NCI-H1930 (cell line): ENCODE measurements at places on chromosomes 4 and X.
A peak's percentile ranks its signal among the peaks of the same experiment; 100 is the strongest.

DNA sequence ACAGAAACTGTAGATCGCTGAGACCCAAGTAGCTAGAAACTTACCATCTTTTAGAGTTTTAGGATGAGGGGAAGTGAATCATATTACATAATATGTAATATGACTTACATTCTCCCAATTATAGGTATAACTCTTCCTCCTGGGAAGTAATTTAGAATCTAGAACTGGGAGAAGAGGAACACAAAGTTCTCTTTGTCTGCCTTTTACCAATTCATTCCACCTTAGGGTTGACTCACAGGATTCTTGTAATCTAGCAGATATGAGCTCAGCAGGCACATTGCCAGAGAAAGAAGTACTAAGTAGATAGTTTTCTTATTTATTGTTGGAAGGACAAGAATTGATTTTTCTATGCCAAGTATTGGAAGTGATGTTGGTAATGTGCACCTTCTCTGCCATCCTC is 58.0 kb upstream of the CCSER1 start:
- no peak for DNase-seq

DNA sequence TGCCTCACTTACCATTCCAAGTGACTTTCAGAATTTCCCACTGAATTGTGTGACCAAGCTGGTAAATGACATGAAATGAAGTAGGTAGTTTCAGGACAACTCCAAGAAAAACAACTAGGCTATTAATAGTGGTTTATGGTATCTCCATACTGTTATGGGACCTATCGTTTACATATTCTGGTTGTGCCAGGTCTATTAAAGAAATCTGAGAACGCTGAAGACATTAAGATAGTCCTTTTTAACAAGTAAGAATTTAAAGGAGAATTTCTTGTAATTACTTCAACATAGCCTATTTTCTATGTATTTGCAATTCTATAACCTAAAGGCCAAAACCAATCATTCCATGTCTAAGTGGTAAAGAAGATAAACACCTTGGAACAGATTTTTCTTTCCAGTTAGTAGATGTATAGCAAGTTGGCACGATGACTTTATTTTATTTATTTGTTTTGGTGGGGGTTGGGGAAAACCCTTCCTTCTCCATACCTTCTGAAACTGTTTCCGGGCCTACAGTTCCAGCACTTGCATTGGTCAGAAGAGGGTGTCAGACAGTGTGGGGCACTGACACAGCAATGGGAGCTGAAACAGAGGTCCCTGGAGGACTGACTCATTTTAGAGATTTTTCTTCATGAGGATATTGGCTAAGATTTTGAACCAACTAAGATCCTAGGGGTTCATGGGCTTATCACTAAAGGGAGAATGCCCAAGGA is 7.6 kb upstream of the DCLK2 start:
- no peak for DNase-seq

GRCh38 chr4:183287677-183288076 is 32.4 kb downstream of the CLDN22 start:
- no peak for DNase-seq

DNA sequence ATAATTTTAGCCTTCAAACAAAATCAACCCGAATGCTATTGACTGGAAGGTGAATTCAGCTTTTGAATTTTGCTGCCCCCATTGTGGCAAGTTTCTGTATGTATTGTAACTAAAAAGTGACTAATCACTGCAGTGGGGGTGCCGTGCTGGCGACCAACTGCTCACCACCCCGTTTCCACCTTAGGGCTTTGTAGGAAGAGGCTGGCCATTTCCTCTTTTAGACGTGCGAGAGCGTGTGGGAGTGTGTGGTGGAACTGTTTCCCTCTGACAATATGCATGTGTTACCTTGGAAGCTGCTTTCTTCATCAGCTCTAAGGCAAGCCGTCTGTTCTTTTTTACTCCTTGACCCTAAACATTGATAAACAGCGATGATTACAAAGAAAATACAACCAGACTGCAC is 78.8 kb downstream of the SEL1L3 start:
- no peak for DNase-seq

- no peak for DNase-seq
These were observed 25.3 kb upstream of the SOD3 start for GRCh38 chr4:24770032-24770584.

DNA sequence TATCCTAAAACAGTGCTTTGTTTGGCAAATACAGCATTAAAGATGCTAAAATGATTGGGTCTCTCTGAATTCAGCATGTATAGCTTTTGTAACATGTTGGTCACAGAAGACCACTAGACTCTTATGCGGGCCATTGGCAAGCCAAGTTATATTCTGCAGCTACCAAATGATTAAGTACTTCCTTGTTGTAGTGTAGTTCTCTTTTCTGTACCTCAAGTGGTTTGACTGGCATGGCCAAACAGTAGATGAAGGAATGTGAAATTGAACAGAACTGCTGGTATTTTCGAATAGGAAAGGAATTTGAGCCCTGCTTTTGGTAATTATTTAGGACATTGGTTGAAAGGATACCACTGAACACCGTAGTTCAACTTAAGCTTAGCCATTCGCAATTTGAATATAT is 193.9 kb upstream of the GPC4 start:
- DNase-seq: no peak

DNA sequence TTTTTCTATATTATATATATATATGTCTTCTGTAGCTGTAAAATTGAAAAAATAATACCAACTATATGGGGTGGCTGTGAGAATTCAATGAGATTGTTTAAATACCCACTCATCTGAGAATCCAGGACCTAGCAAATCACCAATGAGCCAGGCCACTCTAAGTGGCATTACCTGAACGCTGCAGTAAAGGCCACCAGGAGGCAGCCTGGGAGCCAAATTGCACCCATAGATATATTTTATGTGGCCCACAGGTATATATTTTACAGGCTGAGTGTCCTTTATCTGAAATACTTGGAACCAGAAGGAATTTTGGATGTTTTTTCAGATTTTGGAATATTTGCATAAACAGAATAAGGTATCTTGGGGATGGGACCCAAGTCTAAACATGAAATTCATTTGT is 58.2 kb upstream of the C4orf50 start:
- DNase-seq: no peak

GRCh38 chr4:4675641-4676040 is 133.8 kb upstream of the STX18 start:
- no peak for DNase-seq

DNA sequence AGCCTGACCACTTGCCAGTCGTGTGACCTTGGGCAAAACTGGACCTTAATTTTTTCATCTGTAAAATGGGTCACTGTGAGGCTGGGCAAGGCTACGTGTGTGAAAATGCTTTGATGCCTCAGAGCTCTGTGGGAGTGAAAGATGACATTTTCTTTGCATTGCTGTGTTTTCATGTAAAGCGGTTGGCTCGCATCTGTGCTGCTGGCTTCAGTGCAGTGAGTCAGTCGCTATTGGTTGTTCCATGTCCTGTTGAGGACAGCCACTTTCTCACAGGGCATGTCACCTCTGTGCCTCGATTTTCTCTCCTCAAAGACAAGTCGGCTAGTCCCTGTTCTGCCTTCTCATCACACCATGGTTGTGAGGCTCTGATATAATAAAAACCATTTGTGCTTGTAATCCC is 4.4 kb downstream of the MTMR1 start:
- DNase-seq: no peak

GRCh38 chr4:57355101-57355665 is 245.0 kb upstream of the IGFBP7 start:
- no peak for DNase-seq

GRCh38 chr4:1661695-1662094 is 22.4 kb downstream of the FAM53A start:
- DNase-seq: no peak

DNA sequence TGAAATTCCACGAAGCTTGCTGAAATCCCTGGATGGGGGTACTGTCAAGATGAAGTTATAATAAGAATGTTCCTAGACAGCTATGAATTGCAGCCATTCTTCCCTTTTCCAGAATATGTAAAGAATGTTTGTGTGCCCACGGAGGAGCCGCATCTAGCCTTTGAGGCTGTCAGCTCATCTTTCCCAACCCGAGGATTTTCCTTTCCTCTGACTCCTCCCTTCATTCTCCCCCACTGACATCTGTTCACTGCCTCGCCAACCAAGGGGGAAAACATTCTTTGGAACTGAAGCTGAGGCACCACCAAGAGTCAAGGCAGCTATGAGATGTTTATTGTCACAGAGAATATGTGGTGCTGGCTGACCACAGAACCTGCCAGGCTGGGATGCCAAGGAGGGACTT is 8.8 kb downstream of the NHSL2 start:
- DNase-seq: no peak

DNA sequence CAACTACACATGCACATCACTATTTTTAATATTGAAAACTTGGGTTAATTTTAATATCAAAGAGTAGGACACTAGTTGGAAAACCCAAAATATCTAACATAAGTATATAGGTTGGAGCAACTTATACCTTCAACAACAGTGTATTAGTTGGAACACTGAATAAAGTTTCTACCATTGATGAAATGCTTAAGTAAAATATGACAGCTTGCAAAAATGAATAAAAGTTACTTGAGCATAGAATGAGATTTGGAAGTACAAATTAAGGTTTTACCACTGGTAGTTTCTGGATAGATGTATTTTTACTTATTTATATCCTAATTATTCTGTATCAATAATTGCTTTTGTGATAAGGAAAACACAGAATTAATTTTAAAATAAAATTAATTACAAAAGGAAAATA is 1079.6 kb downstream of the ADGRL3 start:
- DNase-seq: no peak

DNA sequence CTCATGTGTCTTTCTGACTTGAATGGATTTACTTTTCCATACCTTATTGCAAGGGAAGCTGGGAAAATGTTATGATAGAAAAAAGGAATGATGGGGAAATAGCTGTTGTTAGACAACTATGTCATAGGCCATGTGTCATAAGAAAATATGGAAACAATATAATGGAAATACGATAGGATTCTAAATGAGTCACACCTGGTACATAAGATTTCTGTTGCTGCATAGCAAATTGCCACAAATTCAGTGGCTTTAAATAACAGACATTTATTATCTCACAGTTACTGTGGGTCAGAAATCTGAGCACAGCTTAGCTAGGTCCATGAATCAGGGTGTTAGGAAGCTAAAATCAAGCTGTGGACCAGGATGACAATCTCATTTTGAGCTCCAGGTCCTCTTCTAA is 44.6 kb upstream of the ANKRD50 start:
- no peak for DNase-seq

- DNase-seq: no peak
These were observed 30.6 kb upstream of the SCML1 start for GRCh38 chrX:17706676-17707075.

- DNase-seq: no peak
These were observed 112.5 kb downstream of the AFF1 start for GRCh38 chr4:87047281-87047798.

GRCh38 chr4:9906996-9907395 is 114.3 kb downstream of the SLC2A9 start:
- DNase-seq: no peak

- no peak for DNase-seq
These were observed 19.5 kb upstream of the BOD1L1 start for GRCh38 chr4:13647031-13647430.

DNA sequence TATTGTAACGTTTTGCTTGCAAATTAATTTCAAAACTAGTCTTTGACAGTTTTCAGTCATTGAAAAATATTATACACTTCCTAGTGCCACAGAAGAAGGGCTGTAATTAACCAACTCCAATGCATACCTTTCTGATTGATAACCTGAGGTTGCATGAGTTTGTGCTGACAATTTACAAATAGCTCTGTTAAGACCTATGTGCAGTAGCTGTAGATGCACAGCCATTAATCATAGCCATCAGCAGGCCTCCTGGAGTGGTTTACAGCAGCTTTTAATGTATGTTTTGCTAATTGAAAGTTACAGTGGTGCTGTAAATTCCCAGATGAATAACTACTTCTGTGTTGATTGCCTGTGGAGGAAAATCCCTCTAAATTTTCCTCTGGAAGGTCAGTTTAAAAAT is 758.1 kb downstream of the SH3BGRL start:
- no peak for DNase-seq

- DNase-seq: no peak
These were observed 21.1 kb upstream of the RHOXF1 start for GRCh38 chrX:120136840-120137239.

- no peak for DNase-seq
These were observed 148.9 kb upstream of the GALNT7 start for GRCh38 chr4:173019664-173020063.

- DNase-seq: peak; percentile 2
These were observed 37.3 kb downstream of the ACOX3 start for GRCh38 chr4:8403173-8403753.

- no peak for DNase-seq
These were observed 205.0 kb upstream of the RPL34 start for GRCh38 chr4:108415389-108415788.

- DNase-seq: no peak
These were observed 9.6 kb upstream of the SLAIN2 start for GRCh38 chr4:48331577-48332330.

- DNase-seq: no peak
These were observed 54.5 kb downstream of the RS1 start for GRCh38 chrX:18617407-18617750.

- DNase-seq: no peak
These were observed 225.5 kb upstream of the JADE1 start for GRCh38 chr4:128583753-128584712.

- no peak for DNase-seq
These were observed 679.4 kb downstream of the PDHA2 start for GRCh38 chr4:96519291-96519690.

GRCh38 chr4:187632260-187632995 is 363.1 kb upstream of the ZFP42 start:
- DNase-seq: no peak

DNA sequence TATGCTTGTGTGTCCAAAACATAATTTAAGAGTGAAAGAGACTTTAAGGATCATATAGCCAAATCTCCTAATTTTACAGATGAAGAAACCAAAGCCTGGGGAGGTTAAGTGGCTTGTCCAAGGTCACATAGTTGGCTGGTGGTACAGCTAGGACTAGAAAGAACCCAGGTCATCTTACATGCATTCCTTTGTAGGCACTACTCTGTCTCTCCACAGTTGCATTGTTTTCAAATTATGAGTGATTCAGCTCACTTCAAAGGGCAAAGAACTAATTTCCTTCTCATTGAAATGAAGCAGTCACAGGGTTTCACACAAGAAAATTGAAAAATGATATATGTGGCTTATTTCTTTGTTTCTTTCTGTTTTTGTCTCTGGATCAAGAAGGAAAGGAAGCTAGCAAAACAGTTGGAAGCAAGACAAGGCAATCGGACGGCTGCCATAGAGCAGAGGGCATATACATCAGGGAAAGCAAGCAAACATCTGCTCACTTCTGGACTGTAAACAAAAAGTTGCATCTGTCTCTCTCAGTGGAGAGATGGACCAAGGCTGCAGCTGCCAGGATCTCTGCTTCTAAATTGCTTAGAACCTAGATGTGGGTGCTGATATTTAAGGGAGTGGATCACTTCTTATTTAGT is 107.5 kb upstream of the AMOT start:
- no peak for DNase-seq
